Activated CD8-positive, alpha-beta memory T cell treated with anti-CD3 and anti-CD28 coated beads, Interleukin-2, amount 50 U/mL, for 48 hours (primary cell): ENCODE measurements at places on chromosomes 4 and X.

GRCh38 chrX:7133050-7133440 is 14.5 kb upstream of the STS start:
- DNase-seq, result no peak

GRCh38 chr4:106034751-106035150 is 139.5 kb downstream of the NPNT start:
- DNase-seq, result no peak

- DNase-seq, result no peak
Measured at GRCh38 chr4:89369581-89369980, 62.0 kb upstream of the GPRIN3 start.

DNA sequence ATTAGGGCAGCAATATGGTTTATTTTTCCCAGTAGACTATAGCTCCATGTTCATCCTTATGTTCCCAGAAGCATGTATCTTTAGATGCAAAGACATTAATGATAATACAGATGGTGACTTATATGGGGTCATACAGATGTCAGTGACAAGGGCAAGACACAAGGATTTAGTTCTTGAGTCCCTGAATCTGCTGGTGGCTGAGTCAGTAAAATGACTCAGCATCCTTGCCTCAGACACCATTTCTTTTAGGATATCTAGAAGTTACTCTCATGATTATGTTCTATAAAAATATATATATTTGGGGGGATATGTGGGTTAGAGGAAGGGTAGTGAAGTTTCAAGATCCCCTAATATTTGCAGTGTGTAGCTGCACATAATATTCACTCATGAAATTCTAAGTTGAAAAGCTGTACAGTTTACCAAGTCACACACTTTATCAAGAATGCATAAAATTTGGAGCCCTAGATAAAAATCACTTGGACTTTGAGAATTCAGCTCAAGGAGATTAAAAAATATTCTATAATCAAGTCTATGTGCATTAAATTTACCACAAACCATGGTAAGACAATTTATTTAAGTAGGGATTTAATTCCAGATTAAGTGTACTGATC is 101.9 kb downstream of the LNX1 start:
- DNase-seq, result no peak

- no peak for DNase-seq
Measured at GRCh38 chrX:68808686-68809357, 20.0 kb upstream of the EFNB1 start.
